ENCODE measurements at places on chromosomes 6 and 20. TPM values are rescaled to one million over a fixed set of nuclear protein-coding genes. Genes with fewer than 3 reads are reported as not detected.

The OR2B6 gene
- total RNA-seq, result not detected

The SLC26A8 gene
- not detected for total RNA-seq

The FBXL4 gene
- 14.7 TPM for total RNA-seq

The MTFR2 gene
- 6.1 TPM for total RNA-seq

The VWA7 gene
- 0.36 TPM for total RNA-seq

The CYP24A1 gene
- total RNA-seq, result 0.98 TPM

The OGFR gene
- total RNA-seq, result 31.0 TPM

The KCNB1 gene
- 0.41 TPM for total RNA-seq

The PSMB9 gene
- 11.5 TPM for total RNA-seq

The TUBB2B gene
- 2.9 TPM for total RNA-seq

The SMPD2 gene
- total RNA-seq, result 7.5 TPM
